ENCODE measurements at places on chromosomes 4 and X.

- no peak for DNase-seq
These were observed 4.4 kb downstream of the RBM3 start for GRCh38 chrX:48578661-48579128.

DNA sequence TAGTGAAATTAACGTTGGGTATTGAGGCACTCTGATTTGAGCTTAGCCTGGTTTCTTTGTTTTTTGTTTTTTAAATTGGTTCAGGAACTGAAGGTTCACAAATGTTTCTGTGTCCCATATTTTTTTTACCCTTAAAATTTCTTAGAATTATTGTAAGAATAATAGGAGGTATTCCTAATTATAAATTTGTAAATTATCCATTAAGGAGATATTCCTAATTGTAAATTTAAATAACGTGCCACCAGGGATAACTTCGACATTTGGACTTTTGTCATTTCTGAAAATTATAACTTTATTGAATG is 1.2 kb downstream of the WWC2 start:
- DNase-seq = no peak

DNA sequence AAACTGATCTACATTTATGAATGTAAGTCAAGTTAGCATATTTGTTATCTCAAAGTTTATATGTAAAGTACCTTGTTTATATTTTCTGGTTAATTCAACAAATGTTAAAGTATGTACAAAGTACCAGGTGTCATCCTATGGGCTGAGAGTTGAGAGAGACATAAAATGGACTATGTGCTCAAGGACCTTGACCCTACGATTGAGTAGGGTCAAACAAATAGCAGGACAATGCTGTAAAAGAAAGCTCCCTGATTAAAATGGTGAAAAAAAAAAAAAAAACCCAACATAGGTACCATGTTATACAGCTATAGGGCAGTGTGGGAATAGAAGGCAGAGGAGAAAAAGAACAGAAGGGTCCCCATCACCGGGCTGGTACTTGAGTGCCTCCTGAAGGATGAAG is 123.4 kb downstream of the CDS1 start:
- no peak for DNase-seq

DNA sequence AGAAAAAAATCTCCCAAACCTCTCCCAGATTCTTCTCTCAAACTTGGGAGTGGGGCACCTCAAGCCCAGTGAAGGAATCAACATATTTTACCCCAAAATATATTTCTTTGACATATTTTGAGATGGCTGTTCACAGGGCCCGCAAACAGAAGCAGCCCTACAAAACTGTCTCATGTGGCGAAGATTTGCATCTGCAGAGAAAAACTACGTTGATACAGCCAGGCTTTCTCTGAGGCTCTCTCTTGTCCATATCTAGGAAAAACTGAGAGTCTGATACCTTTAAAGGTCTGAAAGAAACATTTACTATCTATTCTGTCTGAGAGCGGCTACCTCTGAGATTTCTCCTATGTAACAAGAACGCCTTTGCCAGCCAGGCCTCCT is 23.3 kb upstream of the TMSB4X start:
- no peak for DNase-seq

GRCh38 chr4:161931089-161931488 is 232.7 kb downstream of the FSTL5 start:
- no peak for DNase-seq

- no peak for DNase-seq
These were observed 279.0 kb downstream of the HS3ST1 start for GRCh38 chr4:11149612-11150259.

DNA sequence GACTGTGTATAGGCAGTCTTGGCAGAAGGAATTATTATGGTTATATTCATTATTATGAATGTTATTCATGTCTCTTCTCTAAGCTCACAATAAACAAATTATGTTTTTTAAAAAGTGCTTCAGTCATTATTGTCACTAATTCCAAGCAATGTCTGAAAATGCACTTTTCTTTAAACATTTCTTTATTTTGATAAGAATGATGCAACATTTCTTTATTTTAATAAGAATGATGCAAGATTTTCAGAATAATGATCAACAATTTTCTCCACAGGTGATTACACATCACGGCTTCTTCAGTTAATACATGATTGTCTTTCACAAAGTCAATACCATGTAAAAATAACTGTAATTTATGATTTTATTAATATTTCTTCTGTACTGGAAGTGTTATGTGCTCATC is 22.7 kb downstream of the MAGEA4 start:
- DNase-seq = no peak

DNA sequence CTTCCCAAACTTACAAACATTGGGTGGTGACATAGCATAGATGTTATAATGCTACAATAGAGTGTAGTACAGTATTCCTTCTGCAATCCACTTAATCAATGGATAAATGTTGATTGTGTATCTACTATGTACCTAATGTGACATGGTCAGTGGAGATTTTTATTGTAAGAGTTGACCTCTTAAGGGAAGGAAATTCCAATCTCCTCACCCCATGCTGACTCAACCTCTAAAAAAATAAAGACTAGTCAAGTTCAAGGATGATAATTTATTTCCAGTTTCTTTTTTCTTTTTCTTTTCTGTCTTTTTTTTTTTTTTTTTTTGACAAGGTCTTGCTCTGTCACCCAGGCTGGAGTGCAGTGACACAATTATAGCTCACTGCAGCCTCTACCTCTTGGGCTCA is 206.5 kb upstream of the STS start:
- DNase-seq = no peak

DNA sequence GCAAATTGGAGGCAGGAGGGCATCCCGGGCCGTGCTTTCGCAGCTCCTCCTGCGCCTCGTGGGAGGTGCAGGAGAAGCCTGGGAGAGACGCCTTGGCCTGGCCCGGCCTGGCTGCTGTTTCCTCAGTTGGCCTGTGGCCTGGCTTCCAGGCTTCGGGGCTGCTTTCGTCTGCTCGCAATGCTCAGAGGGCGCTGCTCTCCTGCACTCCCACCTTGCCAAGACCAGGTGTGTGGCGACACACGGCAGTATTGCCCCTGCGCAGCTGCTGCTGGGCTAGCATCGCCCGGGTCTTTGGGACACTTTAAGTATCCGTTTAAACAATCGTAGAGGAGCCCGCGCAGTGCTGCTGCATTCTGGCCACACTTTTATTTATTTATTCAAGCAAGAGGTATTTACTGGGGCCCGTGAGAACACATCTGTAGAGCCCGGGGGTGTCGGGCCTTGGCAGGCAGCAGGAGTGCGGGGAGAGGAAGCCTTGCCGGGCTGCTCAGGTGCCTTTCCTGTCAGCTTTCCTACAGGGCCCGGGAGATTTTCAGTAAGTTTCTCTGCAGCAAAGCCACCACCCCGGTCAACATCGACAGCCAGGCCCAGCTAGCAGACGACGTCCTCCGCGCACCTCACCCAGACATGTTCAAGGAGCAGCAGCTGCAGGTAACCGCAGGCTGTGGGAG is 26.2 kb upstream of the HGFAC start:
- DNase-seq = no peak

DNA sequence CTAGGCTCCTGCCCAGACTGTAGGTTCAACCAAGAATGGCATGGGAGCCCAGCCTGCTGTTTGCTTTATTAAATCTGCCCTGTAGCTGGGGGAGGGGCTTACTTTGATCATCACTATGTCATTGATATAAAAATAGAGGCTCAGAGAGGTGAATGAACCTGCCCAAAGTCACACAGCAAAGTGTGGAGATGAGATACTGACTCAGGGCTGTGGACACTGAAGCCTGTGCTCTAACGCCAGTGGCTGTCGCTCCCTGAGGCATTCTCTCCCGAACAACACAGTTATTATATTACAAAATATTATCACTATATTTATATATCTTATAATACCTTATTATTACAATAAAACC is 3.5 kb downstream of the MSANTD1 start:
- DNase-seq = no peak

- DNase-seq = no peak
These were observed 409 bp upstream of the MPP1 start for GRCh38 chrX:154805696-154806091.

DNA sequence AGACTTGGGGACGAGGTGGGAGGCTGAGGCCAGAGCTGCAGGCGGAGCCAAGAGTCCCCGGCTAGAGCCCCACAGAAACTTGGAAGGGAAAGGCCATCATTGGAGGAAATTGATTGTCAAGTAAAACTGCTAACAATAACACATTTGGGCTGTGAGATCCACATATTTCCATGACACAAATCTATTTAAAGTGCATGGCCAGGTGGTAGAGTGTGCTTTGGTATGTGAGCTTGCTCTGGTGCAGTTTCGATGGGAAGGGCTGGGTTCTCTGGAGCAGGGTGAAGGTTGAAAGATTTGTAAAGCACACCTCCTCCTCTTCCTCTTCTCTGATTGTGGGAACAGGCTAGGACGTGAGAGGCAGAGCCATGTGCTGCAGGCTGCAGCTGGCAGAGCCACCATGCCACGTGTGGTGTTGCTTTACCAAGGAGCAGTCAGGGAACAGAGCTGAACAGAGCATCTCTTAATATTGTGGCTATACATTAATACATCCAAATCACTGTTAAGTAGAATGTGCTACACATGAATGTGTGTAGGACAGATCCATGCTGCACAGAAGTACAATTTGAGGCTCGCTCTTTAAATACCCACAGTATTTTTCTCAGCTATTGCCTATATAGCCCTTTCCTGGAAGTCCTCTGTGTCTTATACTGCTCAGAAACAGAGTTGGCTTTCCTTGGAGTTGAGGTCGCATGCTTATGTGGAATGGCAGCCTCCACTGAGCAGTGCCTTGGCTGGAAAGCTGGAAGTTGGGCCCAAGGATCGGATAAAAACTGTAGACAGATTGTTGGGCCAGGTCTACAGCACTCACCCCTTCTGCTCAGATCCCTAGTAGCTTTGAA is 37.7 kb downstream of the FHDC1 start:
- no peak for DNase-seq

- no peak for DNase-seq
These were observed 67.4 kb downstream of the ZNF827 start for GRCh38 chr4:145871209-145871608.

DNA sequence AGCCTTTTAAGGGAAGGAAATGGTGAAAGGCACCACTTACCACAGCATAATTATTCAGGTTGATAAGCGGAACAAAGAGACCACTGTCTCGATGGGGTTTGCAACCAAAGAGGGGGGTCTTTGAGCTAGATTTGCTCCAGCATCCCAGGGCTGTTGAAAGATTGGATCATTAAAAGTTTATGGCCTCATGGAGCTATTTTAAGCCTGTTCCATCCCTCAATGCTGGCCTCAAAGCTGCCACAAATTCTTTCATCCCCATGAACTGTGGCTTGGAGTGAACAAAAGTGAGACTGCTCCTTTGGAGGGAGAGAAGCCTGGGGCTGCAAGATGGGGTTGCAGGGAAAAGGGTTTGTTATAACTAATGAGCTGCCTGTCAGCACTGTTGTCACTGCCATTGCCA is 209.8 kb downstream of the RTL9 start:
- no peak for DNase-seq

- DNase-seq = no peak
These were observed 31.4 kb downstream of the VCX2 start for GRCh38 chrX:8139716-8140115.

DNA sequence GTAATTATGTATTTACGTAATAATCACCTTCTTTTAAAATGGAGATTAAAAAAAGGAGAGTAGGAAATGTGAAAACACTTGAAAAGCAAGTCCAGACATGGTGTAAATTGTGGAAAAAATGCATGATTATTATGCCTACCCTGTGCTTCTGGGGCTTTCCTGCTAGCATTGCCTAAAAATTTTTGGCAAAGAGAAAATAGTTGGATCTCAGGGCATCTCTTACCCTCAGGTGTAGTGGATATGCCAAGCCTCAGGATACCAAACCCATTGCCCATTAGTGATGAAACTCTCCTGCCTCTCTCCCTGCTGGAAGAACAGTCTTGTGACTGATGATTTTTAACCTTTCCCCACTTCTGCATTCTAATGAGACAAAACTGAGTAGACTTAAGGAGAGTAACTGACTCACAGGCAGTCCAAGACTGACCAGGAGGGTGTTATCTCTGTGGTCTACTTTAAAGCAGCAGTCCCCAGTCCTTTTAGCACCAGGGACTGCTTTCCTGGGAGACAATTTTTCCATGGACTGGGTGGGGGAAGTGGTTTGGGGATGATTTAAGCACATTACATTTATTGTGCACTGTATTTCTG is 174.6 kb downstream of the ZNF330 start:
- no peak for DNase-seq

DNA sequence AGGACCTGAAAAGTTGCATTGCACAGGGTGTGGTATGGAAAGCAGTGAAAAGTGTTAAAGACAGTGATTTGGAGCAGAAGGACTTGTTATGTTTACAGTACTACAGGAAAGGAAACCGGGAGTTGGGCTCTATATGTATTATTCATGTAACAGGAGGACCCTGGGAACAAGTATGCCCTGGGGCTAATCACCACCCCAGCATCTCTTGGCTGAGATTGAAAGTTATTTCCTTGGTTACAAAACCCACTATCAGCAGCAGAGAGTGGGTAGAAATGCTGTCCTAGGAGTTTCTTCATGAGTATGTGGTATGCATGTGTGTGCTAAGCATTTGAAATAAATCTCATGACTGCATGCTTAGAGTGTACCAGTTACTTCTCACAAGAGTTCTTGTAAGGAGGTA is 46.9 kb downstream of the STK32B start:
- DNase-seq = no peak

GRCh38 chr4:52822583-52822971 is 39.5 kb upstream of the RASL11B start:
- DNase-seq = no peak

- DNase-seq = no peak
These were observed 8.2 kb downstream of the GSX2 start for GRCh38 chr4:54107951-54108748.

- no peak for DNase-seq
These were observed 60.0 kb downstream of the SMC1A start for GRCh38 chrX:53362449-53362848.

- DNase-seq = no peak
These were observed 52.3 kb downstream of the MEPE start for GRCh38 chr4:87884976-87885549.

GRCh38 chr4:55439023-55439422 is 43.3 kb downstream of the TMEM165 start:
- DNase-seq = no peak

DNA sequence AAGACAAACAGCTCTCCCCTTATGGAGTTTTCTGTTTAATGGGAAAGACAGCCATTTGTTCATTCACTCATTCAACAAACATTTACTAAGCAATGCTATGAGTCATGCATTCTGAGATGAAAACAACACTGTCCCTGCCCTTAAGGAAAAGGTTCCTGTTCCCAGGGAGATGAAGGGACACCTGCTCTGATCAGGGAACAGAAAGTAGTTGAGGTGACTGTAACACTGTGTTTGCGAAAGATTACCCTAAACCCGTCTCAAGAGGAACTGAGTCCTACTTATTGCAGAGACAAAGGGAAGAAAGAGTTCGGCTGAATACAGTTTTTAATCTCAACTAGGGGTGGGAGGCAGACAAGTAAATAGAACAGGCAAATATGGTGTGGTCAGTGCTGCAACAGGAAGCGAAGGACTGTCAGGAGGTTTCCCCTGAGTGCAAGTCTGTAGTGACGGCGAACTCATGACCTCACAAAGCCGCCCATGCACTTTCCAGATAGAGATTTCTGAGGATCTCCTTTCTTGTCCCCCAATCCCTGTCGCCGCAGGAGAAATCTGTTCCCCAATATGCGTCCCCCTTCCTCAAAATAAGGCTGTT is 712 bp downstream of the STX18 start:
- DNase-seq = no peak
